ENCODE measurements at places on chromosomes 7 and 10.

DNA sequence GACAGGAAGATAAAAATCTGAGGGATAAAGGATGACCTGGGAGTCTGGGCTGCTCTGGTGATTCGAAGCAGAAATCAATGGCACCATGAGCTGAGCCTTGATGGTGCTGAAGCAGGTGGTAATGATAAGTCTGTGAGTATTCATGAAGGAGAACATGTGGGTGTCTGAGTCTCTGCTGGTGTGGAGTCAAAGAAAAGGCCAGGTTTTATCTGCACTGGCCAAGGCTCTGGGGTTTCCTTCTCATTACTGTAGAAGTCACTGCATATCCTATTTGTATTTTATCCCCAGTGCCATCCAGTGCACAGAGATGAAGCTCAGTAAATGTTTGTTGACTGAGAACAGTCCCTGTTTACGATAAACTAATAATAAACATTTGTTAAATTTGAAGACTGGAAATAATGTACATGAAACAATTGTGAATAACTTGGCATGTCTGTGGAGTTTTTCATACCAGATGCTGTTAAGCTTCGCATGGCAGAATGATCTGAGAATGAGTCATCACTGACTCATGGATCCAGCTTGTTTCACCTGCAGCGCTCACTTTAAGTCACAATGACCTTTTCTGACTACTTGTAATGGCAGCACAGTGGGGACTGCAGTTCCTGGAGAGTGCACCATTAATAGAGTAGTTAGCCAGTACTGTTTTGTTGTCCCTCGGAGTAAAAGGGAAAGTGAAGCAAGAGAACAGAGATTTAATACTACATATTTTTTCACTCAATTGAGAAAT, 538.5 kb downstream of the HTR7 start:
- DNase-seq: peak; percentile 34

- no peak for DNase-seq
Observed at GRCh38 chr10:87752566-87752965, 65.5 kb downstream of the ATAD1 start.

GRCh38 chr10:70493660-70494234, 15.2 kb downstream of the PALD1 start:
- no peak for DNase-seq

- DNase-seq: no peak
Observed at GRCh38 chr7:82172017-82172416, 271.6 kb downstream of the CACNA2D1 start.

DNA sequence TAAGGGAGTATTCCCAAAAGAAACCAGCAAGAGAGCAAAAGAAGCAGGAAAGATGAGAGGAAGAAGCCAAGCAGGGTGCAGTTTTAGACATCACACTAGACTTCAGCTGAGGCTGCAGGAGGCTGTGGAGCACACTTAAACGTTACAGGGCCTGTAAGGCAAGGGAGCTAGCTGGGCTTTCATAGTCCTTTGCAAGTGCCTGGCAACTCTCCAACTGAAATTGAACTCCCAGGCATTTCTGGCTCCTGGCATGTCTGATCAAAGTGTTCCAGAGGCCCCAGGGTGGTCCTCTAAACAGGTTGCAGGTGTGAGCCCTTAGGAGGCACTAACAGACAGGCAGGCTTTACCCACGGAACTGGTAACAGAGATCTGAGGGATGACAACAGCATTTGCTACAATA, 750.2 kb downstream of the XPNPEP1 start:
- DNase-seq: no peak

DNA sequence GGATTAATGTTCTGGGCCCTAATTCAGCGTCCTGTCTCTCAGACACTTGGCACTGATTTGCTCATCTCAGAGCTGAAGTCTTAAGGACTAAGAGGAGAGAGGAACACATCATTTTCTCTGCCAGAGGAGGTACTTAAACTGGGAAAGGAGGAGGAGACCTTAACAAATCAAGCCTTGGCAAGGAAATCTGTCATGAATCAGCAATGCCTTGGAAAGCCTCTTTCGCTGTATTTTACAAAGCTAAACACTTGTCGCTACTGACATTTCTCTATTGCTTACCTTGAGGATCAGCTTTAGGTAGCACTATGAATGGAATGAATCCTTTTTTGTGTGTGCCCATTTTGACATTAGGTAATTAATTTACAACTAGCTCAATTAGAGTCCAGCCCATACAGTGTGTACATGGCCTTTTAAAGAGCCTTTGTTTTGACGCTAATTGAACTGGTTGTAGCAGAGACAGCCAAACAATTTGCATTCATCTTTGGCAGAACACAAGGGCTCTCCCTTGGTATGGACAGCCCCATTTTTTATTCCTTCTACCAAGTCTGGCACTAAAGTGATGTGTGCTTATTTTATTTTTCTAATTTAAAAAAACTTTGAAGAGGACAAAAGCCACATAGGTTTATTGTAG, 37.4 kb downstream of the AUTS2 start:
- no peak for DNase-seq

- no peak for DNase-seq
Observed at GRCh38 chr7:129634361-129635034, 23.0 kb downstream of the NRF1 start.

- DNase-seq: no peak
Observed at GRCh38 chr7:101782896-101783295, 34.5 kb upstream of the CUX1 start.

DNA sequence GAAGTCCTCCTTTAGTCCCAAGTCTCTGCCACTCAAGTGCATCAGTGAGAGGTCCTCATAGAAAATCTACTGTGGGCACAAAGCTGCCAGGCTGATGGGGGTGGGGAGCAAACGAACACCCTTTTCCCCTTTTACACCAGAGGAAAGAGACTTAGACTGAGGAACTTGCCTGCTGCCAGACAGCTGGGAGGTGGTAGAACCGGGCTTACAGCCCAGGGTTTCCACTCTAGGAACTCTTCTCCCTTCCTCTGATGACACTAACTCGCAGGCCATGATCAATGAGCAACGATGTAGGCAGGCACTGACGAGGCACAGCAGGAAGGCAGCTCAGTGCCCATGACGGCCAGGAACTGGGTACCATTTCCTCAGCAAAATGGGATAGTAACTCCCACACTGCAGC, 11.0 kb upstream of the SH2D4B start:
- no peak for DNase-seq

DNA sequence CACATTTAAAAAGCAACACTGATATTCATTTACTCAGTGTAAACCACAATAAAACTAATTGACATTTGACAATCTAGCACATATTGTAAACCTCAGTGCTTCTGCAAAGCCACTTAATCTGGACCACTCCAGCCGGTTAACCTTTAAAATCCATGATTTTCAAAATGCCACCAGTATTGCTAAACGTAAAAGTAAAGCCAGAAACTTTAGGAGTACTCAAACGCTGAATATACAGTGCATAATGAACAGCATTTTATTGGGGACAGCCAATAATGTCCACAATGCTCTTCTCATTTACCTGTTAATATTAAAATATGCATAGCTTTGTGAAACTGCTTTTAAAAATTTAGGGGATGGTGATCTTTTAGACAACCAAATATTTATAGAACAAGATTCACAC, 10.8 kb downstream of the HNRNPA2B1 start:
- no peak for DNase-seq

All from AG04449 (cell line).